ENCODE measurements at places on chromosomes 4 and X.

- DNase-seq, result no peak
Observed at GRCh38 chrX:112874175-112874574, 33.5 kb upstream of the AMOT start.

DNA sequence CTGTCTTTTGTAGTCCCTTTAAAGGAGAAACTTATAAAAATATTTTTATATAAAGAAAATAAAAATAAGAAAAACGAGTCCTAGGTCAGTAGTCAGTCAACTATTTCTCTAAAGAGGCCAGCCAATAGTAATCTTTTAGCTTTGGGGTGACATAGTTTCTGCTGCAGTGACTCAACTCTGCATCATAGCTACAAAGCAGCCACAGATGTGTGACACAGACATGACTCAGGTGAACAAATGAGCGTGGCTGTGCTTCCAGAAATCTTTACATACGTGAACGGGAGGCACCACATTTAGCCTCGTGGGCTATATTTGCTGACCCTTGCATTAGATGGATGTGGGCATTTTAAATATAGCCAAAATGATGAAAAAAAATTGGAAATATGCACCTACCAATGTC, 1862.5 kb upstream of the TENM3 start:
- DNase-seq, result no peak

DNA sequence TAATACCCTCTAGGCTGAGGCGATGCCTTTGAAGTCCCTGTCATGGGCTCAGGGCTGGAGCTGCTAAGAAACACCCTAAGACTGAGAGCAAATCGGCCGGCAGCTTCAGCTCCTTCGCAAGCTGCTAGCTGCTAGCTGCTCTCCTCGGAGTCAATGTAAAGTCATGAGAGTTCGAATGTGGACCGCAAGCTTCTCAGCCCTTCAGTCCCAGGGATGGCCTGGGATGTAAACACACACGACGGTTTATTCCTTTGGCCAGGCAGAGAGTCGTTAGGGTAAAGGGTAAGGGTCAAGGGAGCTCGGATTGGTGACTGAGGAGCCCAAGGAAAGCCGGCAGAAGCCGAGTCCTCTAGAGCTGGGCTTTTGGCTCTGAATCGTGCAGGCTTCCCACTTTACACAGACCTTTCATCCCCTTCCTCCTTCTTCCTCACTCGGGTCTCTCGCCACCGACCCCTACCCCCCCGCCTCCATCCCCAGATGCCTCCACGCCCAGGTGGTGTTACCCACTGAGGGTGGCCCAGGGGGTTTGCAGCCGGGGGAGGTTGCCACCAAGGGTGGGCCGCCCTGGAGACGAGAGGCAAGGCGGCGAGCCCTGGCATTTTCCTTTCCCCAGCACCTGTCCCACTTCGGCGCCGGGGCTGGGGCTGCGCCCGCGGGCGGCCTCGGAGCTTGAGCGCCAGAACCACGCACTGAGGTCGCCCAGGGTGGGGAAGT, 3.1 kb upstream of the BCORL1 start:
- no peak for DNase-seq

GRCh38 chr4:16692524-16692923, 205.9 kb downstream of the LDB2 start:
- no peak for DNase-seq

GRCh38 chrX:25925946-25926345, 212.2 kb upstream of the MAGEB18 start:
- DNase-seq, result no peak

- DNase-seq, result no peak
Observed at GRCh38 chr4:103424853-103425252, 226.7 kb upstream of the CENPE start.

GRCh38 chr4:37246891-37247290, 2.3 kb downstream of the NWD2 start:
- DNase-seq, result no peak
